ENCODE measurements at places on chromosomes 11 and 22.

DNA sequence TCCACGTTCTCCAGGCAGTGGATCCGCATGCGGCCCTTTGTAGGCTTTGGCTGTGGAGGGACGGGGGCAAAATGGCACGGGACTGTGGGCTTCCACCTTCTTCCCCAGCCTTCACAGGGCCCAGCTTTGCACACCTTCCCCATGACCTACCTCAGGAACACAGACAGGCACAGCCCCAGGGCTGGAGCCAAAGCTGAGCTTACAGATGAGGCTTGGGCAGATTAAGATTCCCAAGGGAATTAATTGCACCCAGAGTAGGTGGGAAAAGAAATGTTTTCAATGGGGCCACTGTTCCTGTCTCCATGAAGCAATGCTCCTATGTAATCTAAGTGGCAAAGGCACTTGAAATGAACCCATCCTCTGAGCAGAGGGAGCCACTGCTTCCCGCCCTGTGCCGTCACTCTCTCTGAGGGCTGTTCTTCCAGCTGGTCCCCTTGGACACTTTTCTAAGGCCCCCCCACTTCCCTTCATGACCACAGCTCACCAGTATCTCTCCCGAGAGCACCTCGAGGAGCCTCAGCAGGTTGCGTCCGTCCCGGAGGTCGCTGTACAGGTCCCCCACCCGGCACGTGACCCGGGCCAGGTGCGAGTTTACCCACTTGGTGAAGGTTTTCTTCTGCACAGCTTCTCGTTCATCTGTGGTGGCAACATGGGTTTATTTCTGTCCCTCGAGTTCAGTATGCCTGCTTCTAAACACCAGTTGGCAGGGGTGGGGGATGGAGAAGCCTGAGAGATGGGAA lies 13.5 kb downstream of the SPTBN2 start:
- DNase-seq = no peak

DNA sequence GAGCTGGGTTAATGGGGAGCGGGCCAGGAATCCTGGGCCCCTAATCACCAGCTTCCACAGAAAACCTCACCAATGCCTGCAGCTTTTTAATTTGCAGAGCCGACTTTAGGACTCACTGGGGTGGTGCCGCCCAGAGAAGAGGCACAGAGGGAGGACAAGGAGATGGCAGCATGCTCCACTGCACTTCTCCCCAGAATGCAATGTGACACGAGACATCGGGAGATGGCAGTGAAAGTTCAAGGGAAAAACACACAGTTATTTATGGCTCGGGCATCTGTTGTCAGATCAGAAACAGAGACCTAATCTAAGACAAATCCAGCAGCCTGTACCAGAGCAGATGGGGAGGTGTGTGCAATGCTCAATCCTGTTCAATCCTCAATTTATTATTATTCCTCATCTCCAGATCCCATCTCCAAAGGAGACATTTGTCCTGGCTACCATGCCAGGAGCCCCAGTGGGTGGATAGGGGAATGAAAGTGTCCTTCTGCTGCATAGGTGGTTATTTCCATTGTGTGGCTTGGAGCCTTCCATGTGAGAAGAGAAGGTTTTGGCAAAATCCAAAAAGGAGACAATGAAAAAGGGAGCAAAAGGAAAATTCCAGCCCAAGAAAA lies 250.0 kb downstream of the NXPE2 start:
- no peak for DNase-seq

GRCh38 chr11:88507771-88508417 lies 170.4 kb upstream of the CTSC start:
- DNase-seq = no peak

DNA sequence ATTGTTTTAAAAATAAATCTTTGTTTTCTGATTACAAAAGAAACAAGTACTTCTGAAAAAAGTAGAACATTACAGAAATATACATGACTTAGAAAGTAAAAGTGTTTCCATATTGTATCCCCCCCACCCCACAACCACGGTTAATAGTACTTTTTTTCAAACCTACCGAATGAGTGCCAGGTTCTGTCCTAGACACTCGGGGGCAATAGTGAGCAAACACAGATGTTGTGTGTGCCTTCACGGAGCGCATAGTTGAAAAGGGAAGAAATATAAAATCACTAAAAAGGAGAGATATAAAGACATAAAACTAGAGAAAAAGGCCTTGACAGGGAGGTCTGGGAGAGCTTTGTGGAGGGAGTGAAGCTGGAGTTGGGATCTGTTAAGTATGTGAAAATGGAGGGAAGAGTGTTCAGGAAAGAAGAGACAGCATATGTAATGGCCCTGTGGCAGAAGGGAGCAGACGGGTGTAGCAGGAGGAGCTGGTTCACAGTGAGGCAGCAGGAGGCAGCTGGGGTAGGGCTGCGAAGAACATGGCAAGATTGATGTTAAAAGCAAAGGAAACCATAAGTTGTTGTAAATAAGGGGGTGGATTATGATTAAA lies 42.1 kb upstream of the ALX4 start:
- no peak for DNase-seq

DNA sequence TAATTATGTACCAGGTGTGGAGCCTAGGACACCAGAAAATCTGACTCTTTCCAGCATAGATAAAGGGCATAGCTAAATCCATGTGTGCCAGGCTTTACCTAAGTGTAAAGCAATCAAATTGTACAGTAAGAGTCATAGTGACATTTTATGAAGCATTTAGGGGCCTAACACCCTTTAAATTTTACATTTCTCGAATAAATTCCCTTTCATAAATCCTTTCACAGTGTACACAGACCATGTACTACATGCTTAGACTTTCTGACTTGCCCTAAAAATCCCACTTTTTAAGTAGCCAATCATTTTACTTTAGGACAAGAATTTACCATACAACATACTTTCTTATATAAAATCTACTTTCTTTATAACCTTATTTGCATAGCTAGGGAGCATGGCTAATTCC lies 727.6 kb upstream of the LUZP2 start:
- no peak for DNase-seq

- no peak for DNase-seq
These were observed 117.4 kb downstream of the KIAA1671 start for GRCh38 chr22:25069758-25070481.

- DNase-seq = no peak
These were observed 276.1 kb downstream of the SBF2 start for GRCh38 chr11:10017911-10018310.

DNA sequence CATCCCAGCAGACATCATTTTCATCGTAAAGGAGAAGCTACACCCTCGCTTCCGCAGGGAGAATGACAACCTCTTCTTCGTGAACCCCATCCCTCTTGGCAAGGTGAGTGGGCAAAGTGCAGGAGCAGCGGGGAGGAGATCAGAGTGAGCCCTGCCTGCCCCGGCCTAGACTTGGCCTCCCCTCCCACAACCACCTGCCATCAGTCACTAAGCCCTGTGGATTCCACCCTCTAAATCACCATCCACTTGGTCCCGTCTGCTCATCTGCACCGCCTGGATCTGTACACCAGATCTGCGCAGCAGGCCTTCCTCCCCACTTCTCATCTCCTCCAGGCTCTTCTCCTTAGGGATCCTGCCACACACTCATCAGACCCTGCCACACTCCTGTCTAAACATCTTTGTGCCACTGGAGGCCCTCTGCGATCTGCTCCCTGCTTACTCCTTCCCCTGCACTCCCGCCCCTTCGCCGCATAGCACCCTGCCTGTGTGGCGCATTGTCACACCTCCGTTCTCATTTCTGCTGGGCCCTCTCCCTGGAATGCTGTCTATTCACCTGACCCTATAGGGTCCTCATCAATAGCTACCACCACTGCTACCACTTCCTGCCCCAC lies 14.2 kb downstream of the UCP2 start:
- no peak for DNase-seq

DNA sequence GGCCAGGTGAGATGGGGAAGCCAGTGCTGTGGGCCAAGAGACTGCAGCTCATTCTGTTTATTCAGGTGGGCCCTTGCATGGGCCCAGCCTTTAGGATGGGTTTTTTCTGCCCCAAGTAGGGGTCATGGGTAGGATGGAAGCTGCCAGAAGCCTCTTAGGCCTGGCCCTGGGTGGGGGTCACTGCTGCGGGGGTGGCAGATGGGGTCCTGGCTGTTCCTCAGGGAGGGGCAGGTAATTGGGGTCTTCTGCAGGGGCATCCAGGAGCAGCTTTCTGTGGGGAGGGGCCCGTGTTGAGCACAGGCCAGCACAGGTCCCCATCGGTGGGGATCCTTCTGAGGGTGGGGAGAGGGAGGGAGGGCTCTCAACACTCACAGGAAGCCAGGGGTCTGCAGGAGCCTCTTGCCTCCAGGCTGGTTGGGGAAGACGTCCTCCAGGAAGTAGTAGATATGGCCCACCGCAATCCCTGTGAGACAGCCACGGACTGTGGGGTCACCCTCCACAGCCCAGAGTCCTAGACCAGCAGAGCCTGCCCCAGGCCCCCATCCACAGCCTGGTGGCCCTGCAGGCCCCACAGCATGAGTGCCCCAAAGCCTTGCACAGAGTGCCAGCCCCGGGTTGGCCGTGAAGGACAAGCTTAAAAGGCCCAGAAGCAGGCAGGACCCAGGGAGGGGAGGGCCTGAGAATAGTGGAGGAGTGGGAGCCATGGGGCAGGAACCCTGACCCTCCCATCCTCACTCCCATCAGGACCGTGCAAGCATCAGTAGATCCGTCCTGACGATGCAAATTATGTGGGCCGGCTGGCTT lies 1.9 kb downstream of the DERL3 start:
- no peak for DNase-seq

GRCh38 chr22:23523713-23524112 lies 56.4 kb downstream of the IGLL1 start:
- DNase-seq = no peak

- DNase-seq = no peak
These were observed 26.8 kb downstream of the CADM1 start for GRCh38 chr11:115477410-115477809.

DNA sequence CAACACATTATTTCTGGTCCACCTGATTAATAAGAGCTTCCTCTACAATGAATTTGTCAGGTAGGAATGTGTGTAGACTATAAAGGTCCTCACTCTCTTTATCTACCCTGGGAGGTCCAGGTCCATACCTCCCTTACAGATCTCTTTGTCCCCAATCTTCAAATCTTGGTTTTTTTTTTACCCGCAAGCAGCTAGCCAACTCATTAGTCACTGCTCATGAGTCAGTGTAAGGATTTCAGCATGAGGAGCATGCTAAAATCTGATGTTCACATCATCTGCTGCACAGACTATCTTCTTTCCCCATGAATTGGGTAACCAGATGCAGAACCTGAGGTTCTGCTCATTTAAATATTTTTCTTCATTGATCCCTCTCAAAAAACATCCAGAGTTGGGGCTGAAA lies 397.0 kb upstream of the ISX start:
- DNase-seq = no peak

DNA sequence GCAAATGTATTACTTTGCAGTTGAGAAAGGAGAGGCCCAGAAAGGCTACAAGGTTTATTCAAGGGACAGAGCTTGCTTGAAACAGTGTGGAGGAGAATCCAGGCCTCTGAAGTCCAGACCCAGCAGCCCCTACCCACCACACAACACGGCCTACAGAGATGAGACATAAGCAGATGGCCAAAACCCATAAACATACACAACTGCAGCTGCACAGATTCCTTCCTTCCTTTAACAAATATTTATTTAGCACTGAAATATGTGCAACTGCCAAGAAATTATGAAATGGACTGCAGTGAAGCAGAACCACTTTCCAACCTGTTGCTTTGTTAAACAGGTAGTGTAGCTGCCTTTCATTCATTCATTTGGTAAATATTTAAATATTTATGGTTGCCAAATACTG lies 122.3 kb downstream of the SPATA19 start:
- no peak for DNase-seq

GRCh38 chr22:35051013-35051535 lies 14.9 kb upstream of the ISX start:
- no peak for DNase-seq

GRCh38 chr11:129460714-129461113 lies 85.1 kb downstream of the BARX2 start:
- no peak for DNase-seq

DNA sequence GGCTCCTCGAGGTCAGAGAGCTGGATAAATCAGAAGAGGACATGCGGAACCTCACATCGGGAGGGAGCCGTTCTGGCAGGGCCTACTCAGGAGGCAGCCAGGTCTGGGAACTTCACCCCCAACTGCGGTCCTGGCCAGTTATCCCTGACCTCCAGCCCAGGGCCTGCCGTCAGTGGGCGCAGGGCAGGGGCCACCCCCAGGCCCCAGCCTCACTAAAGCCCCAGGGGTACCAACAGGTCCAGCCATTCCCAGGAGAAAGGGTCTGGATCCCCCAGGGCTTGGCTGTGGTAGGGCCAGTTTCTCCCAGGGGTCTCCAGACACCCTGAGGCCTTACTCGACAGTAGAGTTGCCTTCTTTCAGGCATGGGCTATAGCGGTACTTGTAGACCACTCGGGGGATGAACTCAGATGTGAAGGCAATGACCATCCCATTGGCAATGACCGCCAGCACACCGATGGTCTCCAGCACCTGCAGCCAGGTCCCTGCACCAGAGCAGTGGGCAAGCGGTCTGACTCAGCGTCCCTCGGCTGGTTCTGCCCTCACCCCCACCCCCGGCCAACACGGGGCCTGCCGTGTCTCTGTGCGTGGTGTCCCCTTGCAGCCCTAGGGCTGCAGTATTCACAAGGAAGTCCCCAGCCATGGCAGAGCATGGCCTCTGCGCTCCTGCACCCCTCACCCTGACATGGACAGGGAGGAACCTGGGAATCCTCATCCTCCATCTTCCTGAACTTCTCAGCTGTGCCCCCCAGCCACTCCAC lies 4.6 kb upstream of the SIGIRR start:
- no peak for DNase-seq

DNA sequence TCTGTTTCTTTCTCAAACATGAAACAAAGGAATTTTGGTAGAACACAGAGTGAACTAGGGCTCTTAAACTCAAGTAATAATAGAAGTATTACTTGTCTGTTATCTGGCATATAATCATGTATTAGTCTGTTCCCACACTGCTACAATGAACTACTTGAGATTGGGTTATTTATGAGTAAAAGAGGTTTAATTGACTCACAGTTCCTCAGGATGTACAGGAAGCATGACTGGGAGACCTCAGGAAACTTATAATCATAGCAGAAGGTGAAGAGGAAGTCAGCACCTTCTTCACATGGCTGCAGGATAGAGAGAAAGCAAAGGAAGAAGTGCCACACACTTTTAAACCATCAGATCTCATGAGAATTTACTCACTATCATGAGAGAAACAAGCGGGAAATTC lies 273.4 kb downstream of the ETS1 start:
- no peak for DNase-seq
